D341Med (cell line): ENCODE measurements at places on chromosomes 12 and 14.

DNA sequence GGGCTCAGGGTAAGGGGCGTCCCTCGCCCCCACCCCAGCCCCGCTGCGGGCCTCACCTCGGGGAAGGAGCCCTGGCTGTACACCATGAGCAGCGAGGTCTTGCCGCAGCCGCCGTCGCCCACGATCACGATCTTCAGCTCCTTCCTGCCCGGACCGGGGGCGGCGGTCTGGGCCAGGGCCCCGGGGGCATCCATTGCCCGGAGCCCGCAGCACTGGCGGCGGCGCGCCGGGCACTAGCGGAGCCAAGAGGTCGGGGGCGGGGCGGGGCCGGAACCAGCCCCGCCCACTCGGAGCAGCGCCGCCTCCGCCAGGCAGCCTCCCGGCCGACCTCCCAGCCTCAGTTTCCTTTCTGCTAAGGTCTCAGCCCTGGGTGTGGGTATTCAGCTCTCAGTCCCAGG, at the start of gene RHOF:
Gene RHOF, minus strand, starts transcription at position 249 of the 398 bp plus-strand sequence. Its CDS starts 55 bp downstream, at position 194.
- no peak for DNase-seq

GRCh38 chr12:1360441-1361210, 233.8 kb downstream of the FBXL14 start:
- DNase-seq, result no peak

- DNase-seq, result no peak
These were observed 10.3 kb downstream of the MLH3 start for GRCh38 chr14:75040959-75041358.

- no peak for DNase-seq
These were observed 34.2 kb upstream of the KTN1 start for GRCh38 chr14:55545779-55546178.

- no peak for DNase-seq
These were observed 352.2 kb downstream of the FSCB start for GRCh38 chr14:44154874-44155273.

DNA sequence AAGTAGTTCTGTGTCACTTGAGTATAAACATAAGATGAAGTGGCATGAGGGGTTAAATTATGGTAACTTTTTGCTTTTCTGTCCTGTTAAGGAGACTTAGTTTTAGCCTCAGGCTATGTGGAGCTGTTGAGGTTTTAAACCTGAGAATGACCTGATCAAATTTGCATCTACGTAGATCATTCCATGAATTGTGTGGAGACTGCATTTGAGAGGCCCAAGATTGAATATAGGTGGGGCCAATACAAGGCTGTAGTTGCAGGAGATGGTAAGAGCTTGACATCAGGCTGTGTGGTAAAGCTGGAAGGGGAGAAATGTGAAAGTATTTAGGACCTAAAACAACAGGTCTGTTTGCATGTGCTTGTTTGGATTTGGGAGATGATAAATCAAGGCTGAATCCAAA, 249.5 kb downstream of the SLC16A7 start:
- no peak for DNase-seq

DNA sequence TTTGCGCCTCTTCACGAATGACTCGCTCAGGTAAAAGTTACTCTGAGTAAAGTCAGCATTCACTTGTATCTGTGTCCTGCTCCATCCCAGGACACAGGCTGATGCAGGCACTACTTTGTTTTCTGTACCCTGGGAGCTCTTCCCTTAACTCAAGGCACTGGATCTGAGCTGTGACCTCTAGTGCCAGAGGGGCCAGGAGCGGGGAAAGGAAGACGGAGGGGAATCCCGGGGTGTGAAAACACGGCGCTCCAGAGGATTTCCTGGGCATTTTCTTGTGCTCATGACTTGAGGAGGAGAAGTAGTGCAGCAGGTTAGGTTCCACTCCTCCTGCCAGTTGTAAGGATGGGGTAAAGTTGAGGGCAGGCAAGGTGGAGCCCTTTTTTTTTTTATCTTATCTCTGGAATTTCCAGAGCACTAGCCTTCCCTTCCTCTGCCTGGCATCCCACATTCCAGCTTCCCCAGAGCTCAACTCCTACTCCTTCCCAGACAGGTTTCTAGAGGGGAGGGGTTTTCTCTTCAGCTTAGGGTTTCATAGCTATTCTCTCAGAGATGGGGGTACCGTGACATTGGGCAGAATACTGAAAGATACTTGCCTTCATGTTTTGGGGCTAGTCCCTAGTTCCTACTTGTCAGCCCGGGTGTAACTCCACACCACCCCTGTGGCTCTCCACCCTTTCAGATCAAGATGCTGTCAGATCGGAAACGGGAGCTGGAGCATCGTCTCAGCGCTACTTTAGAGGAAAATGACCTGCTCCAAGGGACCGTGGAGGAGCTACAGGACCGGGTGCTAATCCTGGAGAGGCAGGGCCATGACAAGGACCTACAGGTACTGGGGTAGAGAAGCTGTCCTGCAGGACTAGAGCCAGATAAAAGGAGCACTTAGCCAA, 52.3 kb downstream of the RAB35 start:
- DNase-seq, result no peak

- no peak for DNase-seq
These were observed 289.8 kb upstream of the PWP1 start for GRCh38 chr12:107395817-107396216.

- peak; percentile 13 for DNase-seq
These were observed 205.2 kb upstream of the RTL1 start for GRCh38 chr14:101108579-101109346.

DNA sequence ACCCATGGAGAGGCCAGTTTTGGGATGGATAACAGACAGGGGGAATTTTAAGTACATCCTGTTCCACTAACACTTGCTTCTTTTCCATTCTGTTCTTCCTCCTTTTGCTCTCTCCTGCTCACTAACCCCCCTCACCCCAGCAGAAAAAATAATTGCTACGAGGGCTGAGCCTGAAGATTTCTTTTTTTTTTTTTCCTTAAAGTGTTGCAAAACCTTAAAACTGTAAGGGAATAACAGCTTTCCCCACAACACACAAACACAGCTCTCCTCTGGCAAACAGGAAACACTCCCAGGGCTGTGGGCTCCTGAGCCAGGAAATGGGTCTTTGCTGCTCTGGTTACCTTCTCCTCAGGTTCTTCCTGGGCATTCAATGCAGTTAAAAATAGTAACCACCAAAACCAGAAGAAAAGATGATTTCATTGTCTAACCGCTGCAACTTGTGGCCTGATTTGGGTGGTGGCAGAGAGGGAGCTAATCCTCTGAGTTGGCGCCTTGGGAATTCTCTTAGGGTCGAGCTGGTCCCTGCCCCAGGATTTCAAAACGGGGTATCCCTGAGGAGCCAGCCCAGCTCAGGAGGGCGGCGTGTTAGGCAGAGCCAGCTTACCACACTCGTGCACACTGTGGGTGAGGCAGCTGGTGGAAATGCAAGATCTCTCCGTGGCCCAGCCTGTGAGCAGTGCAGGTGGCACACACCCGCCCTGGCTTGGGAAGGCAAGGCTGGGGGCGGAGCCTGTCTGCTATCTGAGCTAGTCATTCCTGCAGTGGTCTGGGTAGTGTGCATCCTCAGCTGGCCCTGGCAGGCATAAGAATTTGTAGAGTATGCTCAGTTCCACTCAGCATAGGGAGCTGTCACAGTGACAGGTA, 17.1 kb upstream of the EMP1 start:
- DNase-seq, result peak; percentile 75

DNA sequence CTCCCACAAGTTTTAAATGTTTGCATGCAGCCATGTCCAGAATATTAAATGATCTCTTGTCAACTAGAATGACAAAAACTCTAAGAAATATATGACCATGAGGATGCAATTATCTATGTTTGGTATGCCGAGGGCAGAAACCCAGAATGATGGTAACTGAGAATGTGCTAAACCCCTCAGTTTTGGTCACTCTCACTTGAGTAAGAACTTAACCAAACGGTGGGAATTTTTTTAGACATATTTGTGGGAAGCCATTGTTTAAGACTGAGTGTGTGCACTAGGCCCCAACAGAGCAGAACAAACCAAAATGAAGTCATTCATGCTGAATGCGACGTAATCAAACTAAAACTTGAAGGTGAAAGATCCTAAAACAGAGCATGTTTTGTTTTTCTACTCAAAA, 1927.9 kb upstream of the SEL1L start:
- DNase-seq, result no peak

DNA sequence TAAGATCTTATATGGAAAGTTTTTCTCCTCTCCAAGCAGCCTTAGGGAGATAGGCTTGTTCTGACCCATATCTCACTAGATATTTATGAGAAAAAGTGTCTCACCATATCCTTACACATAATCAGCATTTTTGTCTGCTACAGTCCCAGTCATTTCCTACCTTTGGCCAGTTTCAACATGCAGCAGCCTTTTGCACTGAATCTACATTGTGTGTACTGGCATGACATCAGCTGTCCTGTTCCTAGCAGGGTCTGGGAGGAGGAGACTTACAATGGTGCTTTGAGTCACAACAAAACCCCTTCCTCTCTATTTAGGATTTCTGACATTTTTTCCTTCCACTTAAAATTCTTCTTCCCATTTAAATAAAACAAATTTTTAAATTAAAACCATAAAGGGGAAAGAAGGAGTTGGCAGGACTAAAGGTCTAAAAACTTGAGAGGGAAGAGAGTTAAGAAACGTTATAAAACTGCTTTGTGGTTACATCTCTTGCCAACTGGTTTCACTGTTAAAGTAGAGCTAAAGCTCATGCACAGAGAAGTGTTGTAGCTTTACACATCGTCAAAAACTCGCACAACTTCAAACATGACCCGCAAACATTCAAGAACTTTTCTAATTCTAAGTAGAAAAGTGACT, 53.3 kb upstream of the CERS5 start:
- no peak for DNase-seq

GRCh38 chr12:25583545-25583944, 30.5 kb upstream of the LMNTD1 start:
- DNase-seq, result peak; percentile 61

DNA sequence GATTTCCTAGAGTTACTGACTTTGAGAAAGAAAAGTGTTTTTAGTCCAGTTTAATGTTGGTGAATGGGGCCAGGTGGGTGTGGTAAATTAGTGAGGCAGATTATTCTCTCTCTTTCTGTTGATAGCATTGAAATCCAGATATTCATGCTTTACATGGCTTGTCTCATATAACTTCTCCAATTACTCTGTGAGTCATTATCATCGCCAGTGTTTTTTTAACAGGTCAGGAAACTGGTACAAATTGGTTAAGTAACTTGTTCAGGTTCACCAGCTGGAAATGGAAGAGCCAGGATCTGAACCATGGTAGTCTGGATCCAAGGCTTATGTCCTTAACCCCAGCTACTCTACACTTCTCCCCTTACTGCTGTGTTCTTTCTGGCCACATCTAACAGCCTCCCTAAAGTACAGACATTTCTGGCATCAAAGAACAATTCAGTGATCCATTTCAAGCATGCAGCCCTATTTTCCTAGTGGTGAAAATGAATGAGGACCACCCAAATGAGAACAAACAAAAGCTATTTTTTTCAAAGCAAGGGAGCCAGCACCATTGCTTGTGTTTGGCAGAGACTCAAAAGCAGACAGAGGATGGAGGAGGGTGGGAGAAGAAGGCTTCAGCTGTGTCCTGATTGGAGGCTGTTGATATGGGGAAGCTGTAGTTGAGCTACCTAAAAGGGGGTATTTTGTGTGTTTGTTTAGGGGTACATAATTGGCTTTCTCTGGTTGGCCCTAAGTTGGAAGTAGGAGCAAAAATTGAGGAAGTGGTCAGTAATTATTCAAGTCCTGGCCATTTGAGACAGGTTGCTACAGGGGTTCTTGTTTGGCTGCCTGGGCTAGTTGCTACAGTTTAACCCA, 1.7 kb downstream of the IRAK3 start:
- DNase-seq, result no peak

- no peak for DNase-seq
These were observed 142.1 kb downstream of the TTC7B start for GRCh38 chr14:90674043-90674670.

GRCh38 chr12:100026241-100026640, 41.5 kb upstream of the ANKS1B start:
- no peak for DNase-seq

- no peak for DNase-seq
These were observed 1168.3 kb downstream of the BCL11B start for GRCh38 chr14:98103705-98104104.

GRCh38 chr12:8508910-8509841, 4.1 kb upstream of the CLEC4D start:
- no peak for DNase-seq

GRCh38 chr14:24943024-24943423, 106.9 kb downstream of the STXBP6 start:
- no peak for DNase-seq

DNA sequence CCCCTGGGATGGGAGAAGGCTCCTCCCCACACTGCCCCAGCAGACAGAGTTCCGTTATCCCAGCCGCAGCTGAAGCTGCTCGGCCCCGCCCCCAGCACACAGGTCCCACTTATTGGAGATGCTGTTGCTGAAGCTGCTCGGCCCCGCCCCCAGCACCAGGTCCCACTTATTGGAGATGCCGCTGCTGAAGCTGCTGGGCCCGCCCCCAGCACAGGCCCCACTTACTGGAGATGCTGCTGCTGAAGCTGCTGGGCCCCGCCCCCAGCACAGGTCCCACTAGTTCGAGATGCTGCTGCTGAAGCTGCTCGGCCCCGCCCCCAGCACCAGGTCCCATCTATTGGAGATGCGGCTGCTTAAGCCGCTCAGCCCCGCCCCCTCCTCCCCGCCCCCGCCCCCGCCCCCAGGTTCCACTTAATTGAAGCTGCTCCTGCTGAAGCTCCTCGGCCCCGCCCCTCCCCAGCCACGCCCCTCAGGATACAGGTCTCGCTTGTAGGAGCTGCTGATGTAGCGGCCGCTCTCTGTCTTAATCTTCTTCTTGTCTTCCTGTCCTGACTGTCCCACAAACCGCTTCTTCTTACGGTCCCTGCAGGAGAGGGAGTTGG, 12.0 kb downstream of the CFAP73 start:
- DNase-seq, result peak; percentile 92

GRCh38 chr14:61325166-61325565, 3.8 kb downstream of the PRKCH start:
- DNase-seq, result no peak

DNA sequence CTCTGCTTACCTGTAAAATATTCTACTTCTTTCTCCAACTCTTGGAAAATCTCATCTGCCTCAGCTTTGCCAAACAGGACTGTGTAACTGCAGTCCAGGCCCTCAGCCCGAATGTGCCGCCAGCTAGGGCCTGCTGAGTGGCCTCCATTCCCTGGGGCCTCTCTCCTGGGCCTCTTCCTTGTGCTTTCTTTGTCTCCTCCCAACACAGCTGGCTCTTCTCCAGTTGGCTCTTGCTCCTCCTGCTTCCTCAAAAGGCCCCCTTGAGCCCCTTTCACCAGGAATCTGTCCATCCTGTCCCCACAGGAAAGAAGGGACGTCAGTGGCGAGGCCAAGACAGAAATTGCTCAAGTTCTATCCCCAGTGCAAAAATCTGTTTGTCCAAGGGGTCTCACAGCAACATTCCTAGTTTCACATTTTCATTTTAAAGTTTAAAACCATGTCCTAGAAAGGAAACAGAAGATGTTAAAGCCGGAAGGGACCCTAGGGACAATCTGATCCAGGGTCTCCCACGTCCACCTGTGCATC, 713 bp downstream of the ALKBH2 start:
- no peak for DNase-seq
